ENCODE measurements at places on chromosomes 1 and 21. TPM values are rescaled to one million over a fixed set of nuclear protein-coding genes. Genes with fewer than 3 reads are reported as not detected.

ARHGAP29 gene
- total RNA-seq: 17.6 TPM

HHIPL2 gene
- 0.50 TPM for total RNA-seq

DNA sequence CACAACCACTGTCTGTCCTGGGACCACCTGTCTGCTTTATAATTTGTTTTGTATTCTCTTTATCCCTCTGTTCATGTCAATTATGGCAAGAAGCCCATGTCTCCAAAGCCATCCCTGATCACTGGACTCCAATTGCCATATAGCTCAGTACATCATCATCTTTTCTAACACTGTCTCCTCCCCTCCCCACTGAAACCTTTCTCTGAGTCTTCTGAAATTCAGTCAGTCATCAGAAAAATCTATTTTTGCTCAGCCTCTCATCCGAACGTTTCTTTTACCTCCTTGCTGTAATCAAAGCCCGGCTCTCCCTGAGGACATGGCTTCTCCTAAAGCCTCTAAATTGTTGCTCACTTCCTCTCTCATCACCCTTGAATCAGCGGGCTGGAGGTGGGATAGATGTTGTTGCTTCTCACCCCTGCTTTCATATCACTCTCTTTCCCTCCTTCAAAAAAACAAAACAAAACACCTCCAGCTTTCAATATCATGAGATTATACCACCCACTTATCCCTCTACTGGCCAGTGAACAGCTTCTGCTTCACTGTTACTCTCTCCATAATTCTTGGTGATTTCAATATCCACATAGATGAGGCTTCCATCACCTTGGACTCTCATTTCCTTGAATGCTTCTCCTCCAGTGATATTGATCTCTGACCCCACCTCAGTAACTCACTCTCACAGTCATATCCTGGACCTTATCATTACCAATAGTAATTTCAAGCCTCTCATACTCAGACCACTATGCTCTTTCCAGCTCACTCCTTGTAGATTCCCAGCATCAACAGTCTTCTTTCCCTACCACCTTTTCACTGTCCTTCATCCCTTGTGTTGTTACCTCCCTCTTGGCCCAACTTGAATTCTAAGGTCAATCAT, 27.8 kb downstream of the RAB3B start:
- DNase-seq: no peak

DNA sequence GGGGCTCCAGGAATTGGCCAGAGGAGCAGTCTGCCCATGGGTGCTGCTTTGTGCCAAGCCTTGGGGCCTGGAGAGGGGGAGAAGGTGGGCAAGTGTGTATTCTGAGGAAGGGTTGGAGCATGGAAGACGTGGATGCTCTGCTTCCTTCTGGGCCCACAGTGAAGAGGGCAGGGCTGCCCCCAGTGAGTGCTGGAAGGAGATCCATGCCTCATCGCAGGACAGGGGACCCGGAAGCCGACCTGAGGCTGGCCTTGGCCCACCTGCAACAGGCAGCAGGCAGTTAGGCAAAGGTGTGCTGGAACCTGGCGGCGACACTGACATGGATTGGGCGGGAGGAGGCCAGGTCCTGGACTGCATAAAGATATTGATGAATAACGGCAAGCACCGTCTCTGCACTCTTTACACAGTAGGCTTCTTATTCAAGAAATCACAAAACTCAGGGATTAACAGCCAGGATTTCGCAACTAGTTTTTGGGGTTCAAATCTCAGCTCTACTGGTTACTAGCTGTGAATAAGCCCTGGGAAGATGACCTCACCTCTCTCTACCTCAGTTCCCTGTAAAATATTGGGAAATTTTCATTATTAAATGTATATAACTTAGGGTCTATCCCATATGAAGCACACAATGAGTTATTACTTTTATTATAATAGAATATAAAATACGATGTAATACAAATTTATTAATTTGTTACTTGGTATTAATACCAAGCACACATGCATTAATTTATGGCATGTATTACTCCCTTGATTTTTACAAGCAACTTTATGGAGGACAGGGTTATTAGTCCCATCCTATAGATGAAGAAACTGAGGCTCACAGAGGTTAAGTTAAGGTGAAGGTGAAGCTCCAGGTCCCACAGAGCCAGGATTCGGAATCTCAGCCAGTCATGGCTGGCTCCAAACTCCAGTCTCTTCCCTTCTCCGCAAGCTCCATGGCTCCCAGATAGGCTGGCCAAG, 62.3 kb downstream of the DHRS3 start:
- DNase-seq: no peak

GRCh38 chr1:75127916-75128717, 6.1 kb upstream of the LHX8 start:
- no peak for DNase-seq

DNA sequence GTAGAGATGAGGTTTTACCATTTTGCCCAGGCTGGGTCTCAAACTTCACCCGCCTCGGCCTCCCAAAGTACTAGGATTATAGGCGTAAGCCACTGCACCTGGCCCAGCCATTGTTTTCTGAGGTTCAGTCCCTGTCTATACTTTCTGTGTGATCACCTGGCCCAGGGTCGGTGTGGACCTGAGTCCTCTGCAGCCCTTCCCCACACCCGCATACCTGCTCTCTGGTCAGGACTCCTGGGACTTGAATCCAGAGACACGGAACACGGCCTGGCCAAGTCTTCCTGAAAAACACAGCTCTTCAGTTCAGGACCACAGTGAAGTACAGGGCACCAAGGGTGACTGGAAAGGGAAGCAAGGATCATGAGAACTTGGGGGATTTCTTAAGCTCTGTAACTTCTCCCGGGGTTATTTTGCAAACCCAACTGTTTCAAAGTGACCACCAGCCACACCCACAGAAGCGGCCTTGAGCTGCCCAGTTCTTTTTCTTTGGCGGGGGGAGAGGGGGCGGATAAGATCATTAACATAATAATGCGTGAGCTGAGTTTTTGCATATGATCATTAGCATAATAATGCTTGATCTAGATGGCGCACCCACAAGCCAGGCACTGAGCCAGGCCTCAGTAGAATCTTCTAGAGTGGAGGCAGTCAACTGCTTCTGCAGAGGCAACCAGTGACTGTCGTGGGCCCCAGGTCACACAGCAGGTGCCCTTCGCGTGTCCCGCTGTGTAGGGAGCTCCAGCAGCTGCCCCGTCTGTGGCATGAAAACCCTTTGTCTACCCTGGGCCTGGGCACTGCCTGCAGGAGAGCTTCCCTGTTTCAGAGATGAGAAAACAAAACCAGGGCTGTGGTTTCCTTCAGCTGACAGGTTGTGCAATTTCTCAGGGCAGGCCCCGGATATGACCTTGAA, 1.7 kb upstream of the NADK start:
- peak; percentile 49 for DNase-seq

All from astrocyte (in vitro differentiated cells and primary cell).